Adipocyte (in vitro differentiated cells): ENCODE measurements at places on chromosomes 2 and 18.

GRCh38 chr2:102726128-102727087, 35.4 kb upstream of the TMEM182 start:
- DNase-seq = no peak

DNA sequence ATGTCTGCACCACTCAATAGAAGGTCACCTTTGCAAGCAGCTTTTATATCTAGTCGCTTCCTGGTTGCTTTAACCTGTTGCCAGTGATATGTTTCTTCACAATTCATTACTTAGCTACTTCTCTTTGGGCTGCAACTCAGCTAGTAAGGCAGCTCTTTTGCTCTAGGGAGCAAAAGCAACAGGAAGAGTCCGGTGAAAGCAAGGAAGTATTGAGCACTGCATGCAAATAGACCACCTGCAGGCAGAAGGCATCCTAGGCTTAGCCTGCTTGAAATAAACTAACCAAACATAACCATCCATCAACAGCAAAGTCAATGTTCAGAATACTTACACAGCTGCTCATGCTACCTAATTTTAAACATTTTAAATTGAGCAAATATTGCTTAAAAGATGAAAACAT, 529.2 kb upstream of the LINC00305 start:
- DNase-seq = no peak

DNA sequence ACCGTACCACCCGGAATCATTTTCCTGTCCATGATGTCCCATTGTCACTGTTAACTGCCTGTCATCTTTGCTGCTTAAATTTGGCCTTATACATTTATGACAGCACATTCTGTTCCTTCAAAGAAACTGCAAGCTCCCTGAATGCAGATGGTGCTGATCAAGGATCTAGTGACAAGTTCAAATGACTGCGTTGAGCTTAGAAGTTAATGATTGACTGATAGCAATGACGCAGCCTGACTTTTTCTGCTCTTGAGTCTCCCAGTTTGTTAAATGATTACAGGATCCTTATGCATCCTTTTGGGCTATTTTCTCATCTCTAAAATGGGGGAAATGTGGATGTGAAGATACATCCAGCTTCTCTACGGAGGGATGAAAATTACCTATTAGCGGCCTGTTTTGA, 159.0 kb downstream of the DCC start:
- no peak for DNase-seq

- peak; percentile 98 for DNase-seq
These were observed 260.2 kb upstream of the TRIB2 start for GRCh38 chr2:12456293-12457106.

- DNase-seq = no peak
These were observed 101.2 kb downstream of the PTPN4 start for GRCh38 chr2:119860924-119861323.

- DNase-seq = no peak
These were observed 10.2 kb downstream of the ADRA2B start for GRCh38 chr2:96105994-96106715.

GRCh38 chr2:132814651-132815050, 144.6 kb upstream of the LYPD1 start:
- no peak for DNase-seq

DNA sequence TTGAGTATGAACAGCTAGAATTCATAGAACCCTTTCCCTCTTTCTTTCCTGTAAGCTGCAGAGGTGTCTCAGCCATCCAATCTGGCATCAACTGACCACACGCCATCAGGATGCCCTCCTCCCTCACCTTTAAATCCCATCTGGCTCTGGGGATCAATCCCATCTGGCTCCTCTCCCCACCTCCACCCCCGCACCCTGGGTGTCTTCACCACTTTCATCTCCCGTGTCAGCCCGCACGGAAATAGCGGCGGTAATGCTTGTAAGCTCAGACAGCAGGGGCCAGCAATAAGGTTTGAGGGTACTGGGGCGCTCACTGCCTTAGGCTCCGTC, 508 bp upstream of the TUBA4B start:
- no peak for DNase-seq

DNA sequence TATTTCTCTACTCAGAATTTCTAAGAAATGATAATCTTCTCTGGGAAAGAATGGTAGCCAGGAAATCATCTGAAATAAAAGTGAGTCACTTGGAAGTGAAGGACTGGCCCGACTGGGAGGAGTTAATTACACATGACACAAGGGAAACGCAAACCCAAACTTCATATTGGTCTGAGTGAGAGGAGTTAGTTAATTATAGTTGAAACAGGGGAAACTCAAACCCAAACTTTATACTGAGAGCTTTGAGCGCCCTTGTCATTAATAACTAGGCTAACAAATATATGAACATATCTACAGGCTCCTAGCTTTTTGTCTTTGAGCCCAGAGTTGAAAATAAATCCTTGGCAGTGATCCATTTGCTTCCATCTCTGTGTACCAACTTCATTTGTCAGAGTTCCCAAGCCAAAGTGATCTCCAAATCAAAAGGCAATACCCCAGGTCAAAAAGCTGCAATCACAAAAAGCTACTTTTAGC, 187.8 kb upstream of the COL3A1 start:
- peak; percentile 56 for DNase-seq

- peak; percentile 59 for DNase-seq
These were observed 464 bp upstream of the SESTD1 start for GRCh38 chr2:179265082-179265510.

- DNase-seq = no peak
These were observed 174.5 kb downstream of the INHBB start for GRCh38 chr2:120520454-120520853.

GRCh38 chr2:55843994-55844345, 79.6 kb downstream of the EFEMP1 start:
- no peak for DNase-seq

GRCh38 chr2:188607501-188607900, 315.8 kb downstream of the GULP1 start:
- no peak for DNase-seq

DNA sequence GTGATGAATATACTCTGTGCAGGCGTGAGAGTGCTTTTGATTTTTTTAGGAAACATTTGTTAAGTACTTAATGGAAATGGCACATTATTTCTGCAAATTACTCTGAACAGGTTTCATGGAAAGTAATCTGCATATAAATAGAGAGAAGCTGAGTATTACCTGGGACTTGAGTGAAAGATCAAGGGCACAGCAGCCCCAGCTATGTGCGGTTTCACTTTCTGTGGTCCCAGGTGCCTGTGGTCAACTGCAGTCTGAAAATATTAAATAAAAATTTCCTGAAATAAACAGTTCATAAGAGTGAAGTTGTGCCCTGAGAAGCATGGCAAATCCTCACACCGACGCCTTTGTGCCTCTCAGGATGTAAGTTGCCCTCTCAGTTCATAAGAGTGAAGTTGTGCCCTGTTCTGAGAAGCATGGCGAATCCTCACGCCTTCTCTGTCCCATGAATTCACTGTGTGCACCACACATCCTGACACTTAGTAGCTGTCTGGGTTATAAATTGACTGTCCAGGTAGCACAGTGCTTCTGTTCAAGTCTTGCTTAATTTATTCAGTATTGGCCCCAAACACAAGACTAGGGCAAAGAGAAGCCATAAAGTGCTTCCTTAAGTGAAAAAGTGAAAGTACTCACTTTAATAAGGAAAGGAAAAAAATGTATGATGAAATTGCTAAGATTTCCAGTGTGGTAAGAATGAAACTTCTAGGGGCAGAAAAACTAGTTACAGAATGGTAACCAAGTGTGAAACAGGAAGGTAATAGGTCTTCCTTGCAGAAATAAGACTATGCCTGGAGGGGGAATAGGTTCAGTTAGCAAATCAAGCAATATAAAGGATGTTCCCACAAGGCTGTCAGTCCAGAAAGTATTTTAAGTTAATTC, 4.3 kb upstream of the SNTG2 start:
- DNase-seq = no peak

DNA sequence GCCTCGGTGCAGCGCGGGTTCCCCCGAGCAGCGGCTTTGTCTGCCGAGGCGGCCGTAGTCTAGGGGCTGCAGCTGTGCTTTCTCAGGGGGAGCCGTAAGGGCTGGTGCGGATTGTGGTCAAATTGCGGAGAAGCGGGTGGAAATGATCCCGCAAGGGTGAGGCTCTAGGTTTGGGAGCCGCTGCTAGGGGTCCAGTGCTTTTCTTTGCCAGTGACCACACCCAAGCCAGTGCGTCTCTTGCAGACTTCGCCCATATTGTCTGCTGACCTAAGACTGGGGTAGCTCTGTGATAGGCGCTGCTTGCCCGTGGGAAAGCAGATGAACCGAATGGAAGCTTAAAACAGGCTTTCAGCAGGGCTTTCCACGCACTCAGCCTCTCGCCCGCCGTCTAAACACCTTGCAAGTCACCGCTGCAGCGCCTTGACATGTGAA, 2.1 kb downstream of the DPYSL5 start:
- no peak for DNase-seq

DNA sequence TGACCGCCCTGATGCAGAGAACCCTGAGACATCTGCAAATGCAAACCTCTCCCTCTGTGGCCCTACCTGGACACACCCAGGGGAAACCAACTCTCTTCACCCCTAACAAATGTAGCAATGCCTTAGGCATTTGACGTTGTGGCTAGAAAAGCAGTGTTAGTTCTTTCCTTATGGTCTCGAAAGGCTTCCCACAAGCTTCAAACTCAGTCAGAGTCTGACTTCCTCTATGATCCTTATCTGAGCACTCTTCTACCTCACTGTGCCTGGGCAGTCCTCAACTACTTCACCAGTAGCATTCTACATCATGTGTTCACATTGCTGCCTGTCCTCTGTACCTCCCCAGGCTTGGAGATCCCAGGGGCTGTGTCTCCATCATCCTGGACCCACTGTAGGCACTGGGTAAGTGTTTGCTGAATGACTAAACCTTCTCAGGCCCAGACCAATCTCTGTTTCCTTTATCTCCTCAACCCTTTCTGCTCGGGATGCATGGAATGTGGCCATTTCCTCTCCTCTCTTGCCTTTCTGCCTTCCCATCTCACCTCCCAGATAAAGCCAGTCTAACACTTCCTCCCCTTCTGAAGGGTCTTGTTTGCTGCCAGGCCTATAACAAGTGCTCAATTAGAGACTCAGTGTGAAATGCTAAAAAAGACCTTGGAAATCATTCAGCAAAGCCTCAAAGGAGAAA, 91.7 kb upstream of the ACAA2 start:
- no peak for DNase-seq

GRCh38 chr2:197108758-197109157, 182.3 kb upstream of the PGAP1 start:
- no peak for DNase-seq

GRCh38 chr2:69544951-69545350, 98.6 kb downstream of the AAK1 start:
- DNase-seq = no peak

- DNase-seq = peak; percentile 52
These were observed 1.3 kb downstream of the ITM2C start for GRCh38 chr2:230865766-230866755.

DNA sequence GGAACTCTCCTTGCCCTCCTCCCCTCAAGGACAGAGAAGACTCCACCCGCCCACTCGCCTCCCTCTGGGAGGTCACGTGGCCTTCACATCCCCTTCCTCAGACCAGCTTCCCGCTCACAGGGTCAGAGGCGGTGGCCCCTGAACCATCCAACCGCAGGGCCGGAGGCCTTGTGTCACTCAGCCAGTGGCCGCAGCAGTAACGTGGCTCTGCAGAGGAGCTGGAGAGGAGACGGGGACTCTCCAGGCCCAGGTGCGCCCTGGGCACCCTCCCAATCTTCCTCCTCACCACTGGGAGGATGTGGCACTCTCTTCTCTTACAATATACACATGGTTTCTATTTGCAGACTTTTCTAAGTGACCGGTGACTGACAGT, 161.7 kb downstream of the TWIST2 start:
- DNase-seq = no peak

- peak; percentile 20 for DNase-seq
These were observed 224.5 kb downstream of the IKZF2 start for GRCh38 chr2:212926940-212927339.
